NCI-H1436 treated with DMSO at 0.1 percent for 48 hours (cell line): ENCODE measurements at places on chromosomes 3 and 15.

DNA sequence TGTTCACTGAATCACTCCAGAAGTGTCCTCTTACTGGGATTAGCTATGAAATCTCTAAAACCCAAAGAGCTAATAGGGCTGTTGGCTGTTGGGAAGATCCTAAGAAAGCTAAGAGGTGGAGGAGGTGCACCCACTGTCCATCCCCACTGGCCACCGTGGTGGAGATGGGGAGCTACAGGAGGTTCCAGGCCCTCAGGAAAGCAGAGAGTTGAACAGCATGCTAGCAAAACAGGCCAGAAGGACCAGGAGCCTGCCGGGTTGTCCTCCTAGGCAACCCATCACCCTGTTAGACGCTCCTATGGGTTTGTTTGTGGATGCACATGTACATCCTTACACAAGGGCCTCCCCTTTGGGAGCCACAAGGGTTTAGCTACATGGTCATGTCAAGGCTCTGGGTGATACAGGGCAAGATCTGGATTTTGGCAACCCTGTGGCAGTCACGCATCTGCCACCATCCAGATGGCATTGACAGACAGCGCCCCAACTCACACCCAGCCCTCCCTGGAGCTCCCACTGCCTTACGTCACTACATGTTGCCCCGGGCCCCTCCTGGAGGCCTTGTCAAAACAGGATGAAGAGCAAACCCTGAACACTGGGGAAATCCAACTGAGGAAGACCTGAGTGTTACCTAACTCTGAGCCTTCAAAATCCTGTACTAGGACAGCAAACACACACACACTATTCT, 208.1 kb downstream of the SLCO3A1 start:
- no peak for DNase-seq

DNA sequence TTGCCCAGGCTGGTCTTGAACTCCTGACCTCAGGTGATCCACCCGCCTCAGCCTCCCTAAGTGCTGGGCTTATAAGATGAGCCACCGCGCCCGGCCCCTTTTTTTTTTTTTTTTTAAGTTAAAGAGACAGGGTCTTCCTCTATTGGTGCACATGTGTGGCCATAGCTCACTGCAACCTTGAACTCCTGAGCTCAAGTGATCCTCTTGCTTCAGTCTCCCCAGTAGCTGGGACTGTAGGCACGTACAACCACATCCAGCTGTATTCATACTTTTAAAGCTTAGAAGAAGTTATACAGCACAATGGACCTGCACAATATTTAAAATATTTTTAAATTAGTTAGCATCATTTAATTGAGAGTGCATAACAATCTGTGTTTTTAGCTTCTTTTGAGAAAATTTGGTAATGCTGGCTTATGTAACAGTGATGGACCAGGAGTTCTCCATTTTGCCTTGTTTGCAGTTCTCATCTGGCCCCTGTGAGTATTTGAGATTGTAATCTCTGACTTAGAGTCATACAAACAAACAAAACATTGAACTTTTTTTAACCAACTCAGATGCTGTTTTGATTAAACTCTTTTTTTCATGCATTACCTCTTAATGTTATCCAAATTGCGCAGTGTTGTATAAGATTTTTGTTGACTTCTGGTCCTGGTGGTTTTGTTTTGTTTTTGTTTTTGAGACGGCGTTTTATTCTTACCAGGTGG, 33.0 kb downstream of the CHD2 start:
- DNase-seq: no peak

DNA sequence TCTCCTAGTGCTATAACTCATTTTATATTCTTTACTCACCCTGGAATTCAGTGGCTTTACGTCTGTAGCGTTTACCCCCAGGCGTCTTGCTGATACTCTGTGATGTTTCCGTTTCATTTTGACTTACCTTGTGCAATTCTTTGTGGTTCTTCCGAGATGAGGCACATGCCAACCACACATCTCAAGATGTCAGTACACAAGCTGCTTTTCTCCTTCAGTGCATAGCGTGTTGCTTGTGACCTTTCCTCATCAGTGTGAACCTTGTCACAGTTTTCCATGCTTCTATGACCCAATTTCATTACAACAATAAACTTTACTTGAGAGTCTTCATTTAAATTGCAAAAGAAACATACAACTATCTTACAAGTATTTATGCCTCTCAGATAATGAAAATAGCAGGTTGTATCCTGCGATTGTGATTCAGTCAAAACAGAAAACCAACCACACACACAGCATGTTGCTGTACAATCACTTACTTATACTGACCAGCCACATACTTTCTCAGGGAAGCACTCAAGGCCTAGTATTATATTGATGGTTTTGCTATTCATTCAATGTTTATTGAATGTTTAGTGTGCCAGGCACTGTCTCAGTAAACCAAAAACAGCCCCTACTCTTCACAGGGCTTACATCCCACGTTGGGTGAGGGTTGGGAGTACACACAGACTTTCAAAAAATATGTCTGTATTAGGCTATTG, 4.6 kb upstream of the TBL1XR1 start:
- DNase-seq: no peak

DNA sequence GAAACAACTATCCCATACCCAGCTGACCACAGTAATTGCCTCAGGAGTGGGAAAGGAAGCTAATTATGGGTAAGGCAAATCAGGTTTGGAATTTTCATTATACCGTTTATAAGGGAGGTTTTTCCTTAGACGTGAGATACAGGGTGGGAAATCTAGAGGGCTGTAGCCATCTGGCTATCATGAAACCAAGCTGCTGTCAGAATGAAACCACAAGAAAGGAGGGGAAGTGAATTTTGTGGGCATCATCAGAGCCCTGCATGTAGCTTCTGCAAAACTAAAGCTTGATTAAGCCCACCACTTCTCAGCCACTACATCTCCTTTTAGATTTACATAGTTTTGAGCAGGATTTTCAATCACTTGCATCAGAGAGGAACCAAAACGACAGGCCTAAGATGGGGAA, 893.5 kb downstream of the TUSC7 start:
- no peak for DNase-seq

DNA sequence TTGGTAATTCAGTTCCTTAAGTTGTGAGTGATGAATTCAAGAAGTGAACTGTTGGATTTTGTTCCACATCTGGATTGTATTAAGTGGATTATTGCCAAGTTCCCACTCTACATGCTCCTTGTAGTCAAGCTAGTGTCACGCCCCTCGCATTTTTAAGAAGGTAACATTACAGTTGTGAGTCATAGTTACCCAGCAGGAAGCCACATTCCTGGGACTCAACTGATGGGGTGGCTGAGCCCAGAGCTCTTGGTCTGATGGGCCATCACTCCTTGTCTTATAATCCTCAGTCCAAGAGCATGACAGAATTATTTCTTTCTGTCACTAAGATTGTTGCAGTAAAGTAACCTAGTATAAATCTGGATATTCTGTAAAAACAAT, 102.7 kb downstream of the PTPRG start:
- DNase-seq: no peak

- DNase-seq: no peak
Measured at GRCh38 chr3:124217542-124217941, 225.6 kb upstream of the ROPN1 start.

GRCh38 chr15:73433873-73434272, 9.1 kb upstream of the REC114 start:
- no peak for DNase-seq

GRCh38 chr3:146187334-146187950, 26.5 kb upstream of the PLOD2 start:
- no peak for DNase-seq

DNA sequence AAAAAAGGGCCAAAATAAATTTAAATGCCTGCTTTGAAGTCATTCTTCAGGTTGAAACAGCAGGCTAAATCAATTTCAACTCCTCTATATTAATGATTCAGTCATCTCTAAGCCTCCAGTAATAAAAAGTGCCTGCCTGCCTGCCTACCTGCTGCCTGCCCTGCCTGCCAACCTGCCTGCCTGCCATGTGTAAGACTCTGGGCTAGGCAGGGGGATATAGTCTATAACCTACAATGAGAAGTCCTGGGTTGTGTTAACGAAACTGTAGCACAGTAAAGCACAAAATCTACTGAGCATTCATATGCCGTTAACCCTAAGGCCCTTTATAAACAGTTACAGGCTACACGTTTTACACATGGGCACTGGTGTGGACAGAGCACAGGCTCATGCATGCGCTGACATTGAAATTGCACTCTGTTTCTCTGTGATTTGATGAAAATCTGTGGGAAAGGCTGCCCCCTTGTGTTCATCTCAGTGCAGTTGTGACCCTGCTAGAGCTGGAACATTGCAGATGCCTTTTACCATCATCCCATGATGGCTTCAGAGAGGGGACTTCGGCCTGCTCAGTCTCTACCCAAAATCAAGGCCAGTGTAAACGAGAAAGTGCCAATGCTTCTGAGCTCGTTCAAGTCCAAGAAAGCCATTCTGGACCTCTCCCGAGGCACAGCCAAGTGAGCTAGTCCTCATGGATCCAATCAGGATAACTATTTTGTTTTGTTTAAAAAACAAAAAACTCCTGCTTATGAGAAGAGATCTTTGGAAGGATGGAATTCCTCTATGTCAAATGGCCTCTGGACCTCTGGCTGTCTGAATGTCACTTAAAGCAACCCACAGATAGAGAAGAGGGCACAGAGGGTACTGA, 64.6 kb downstream of the EFL1 start:
- DNase-seq: peak; percentile 2

GRCh38 chr3:16801223-16801622, 83.5 kb upstream of the PLCL2 start:
- no peak for DNase-seq

GRCh38 chr3:184795522-184796190, 16.3 kb upstream of the VPS8 start:
- no peak for DNase-seq

- DNase-seq: no peak
Measured at GRCh38 chr3:150106740-150107428, 136.2 kb upstream of the PFN2 start.

DNA sequence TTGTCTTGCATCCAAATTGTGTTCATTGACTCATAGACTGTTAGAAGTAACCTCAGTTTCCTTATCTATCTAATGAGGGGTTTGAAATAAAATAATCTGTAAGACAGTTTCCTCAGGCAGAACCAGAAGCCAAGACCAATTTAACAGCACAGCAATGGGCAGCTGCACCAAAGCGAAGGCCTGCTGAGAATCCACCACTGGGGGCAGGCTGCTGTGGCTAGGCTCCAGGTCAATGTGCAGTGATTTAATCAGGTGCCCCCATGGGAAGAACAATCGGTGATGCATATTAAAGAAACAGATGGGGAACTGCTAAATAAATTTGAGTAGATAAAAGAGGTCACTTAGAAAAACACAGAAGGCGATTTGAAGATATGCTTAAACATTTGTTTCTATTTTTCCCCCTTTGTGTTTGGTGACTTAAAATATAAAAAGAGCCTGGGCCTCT, 28.0 kb upstream of the TMOD3 start:
- DNase-seq: no peak

GRCh38 chr15:67587331-67587730, 44.8 kb downstream of the MAP2K5 start:
- DNase-seq: no peak

DNA sequence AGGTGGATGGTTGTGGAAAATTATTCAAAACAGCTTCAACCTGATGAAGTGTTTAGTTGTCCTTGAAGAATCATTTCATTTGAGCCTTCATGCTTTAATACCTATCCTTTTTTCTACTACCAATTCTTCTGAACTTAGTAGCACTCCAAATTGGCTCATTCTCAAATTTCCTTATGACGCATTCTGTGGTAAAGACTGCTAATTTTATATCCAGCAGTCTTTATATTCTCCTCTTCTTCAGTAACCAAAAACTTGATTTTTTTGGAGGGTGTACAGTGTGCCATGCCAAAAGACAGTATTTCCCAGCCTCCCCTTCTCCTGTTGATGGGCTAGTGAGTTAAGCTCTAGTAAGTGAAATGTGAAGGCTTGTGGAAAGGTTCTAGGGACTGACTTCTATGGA, 25.2 kb downstream of the CGNL1 start:
- no peak for DNase-seq

GRCh38 chr15:50057196-50057595, 61.8 kb downstream of the ATP8B4 start:
- DNase-seq: no peak

GRCh38 chr3:40741729-40742128, 217.0 kb downstream of the ZNF621 start:
- DNase-seq: no peak

GRCh38 chr3:45020534-45020933, 5.6 kb upstream of the CLEC3B start:
- DNase-seq: no peak

DNA sequence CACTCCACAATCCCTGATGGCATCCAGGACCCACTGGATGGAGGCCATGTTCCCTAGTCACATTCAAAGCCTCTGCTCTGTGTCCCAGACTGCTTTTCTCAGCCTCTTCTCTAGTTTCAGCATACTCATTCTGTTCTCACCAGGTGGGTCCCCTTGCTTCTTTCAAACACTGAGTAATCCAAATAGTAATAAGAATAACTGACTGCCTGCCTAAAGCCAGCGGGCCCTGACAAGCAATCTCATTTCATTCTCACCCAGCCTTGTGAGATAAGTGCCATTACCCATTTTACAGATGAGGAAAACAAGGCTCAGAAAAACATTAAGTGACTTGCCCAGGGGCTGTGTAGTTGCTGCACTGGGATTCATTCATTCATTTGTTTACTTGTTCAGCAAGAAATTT, 25.4 kb downstream of the MAPKAPK3 start:
- DNase-seq: no peak

DNA sequence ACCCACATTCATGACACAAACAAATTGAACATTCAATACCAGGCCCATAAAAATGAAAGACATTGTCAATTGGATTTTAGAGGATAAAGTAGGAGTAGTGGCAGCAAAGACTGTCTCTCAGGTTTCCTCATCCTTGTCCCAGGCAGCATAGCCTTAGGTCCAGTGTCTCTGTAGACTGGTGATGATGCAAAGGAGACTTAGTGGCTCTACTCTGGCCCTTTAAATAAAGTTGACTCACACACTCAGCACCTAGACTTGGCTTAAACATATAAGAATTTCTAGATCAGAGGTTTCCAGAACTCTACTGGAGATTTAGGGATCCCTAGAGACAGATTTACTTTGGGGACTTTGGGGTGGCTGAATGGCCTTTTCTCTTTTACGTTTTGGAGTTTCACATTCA, 166.6 kb downstream of the NR1D2 start:
- no peak for DNase-seq

DNA sequence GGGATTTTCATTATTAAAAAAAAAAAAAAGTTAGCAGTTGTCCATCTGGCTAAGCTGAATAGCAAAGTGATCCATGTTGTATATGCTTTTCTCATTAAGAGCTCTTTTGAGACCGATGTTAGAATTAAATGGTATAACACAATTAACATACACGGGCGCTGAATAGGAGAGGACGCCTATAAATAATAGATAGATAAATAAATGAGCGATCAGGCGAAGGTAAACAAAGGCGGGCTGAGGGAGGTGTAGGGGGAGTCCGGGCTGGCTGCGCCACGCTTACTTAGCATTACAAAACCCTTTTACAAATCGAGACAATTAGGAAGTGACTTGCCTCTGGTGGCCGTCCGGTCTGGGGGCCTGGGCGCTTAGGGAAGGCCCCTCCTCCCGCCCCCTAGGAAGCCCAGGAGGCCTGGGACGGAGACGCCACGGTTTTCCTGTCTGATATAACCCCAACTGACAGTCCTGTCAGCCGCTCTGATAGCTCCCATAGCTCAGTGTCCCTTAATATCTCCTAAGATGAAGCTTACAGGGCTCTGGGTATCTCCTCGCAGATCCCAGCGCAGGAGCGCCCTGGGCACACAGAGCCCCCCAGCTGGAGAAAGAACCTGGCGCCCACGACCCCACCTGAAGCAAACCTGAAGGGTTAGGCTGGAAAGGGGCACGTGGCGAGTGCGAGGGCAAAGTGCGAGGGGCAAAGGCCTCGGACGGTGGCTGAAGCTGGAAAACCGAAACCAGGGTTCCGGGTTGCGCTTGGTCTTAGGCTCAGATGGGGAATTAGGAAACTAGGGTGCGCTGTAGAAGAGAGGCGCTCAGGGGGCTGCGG, 3.6 kb downstream of the SOX14 start:
- DNase-seq: no peak

- no peak for DNase-seq
Measured at GRCh38 chr3:132974097-132974496, 64.1 kb upstream of the TMEM108 start.
